KBM-7 (cell line): ENCODE measurements at places on chromosomes 2 and 18.

DNA sequence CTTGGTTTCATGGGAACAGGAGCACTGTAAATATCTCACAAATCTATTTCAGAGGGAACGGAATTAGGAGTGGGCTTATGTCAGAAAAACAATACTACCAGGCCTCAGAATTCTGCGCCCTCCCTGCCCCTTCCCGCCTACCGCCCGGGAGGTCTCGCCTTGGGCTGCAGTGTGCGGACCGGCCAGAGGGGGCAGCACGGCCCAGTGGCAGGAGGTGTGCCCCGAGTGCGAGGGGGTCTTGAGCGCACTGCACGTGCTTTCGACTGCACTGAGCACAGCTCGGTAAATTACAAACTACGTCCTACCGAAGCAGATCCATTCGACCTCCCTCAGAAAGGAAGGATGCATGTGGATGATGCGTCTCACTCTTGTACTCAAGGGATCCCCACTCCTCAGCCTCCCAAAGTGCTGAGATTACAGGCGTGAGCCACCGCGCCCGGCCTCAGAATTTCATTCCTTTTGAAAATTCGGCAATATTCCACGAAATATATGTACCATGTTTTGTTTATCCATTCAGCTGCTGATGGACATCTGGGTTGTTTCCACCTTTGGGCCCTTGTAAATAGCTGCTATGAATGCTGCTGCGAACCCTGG is 297.0 kb downstream of the BCL2 start:
- DNase-seq, result no peak

DNA sequence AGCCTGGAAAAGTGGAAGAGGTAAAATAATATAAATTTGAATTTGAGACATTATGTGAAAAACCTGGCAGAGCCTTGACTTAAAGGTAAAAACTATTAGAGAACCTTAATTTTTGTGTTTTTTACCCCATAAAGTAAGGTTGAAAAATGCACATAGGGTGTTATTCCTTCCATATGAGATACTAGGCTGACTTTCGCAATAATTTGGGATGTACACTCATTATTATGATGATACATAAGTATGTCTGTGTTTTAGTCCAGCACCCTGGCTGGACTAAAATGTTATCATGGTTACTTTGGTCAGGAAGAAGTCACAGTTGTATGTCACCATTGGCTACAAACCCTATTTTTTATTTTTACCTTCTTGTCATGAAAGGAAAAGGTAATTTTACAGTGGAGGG is 19.8 kb downstream of the NEMP2 start:
- DNase-seq, result no peak

GRCh38 chr2:62364791-62365528 is 141.0 kb downstream of the TMEM17 start:
- no peak for DNase-seq

GRCh38 chr18:4130734-4131719 is 324.1 kb downstream of the DLGAP1 start:
- no peak for DNase-seq

- no peak for DNase-seq
Observed at GRCh38 chr18:51639541-51639940, 442.1 kb upstream of the MEX3C start.

GRCh38 chr2:130877258-130877657 is 40.5 kb downstream of the ARHGEF4 start:
- no peak for DNase-seq

GRCh38 chr2:29105375-29105774 is 9.8 kb upstream of the CLIP4 start:
- DNase-seq, result no peak
